ENCODE measurements at places on chromosomes 4 and X.

- DNase-seq, result no peak
Measured at GRCh38 chr4:5478697-5479096, 229.7 kb downstream of the EVC2 start.

GRCh38 chr4:2862528-2862927 lies 18.9 kb downstream of the ADD1 start:
- DNase-seq, result peak; percentile 52

- DNase-seq, result peak; percentile 28
Measured at GRCh38 chr4:107993969-107994368, 4.3 kb downstream of the HADH start.

GRCh38 chr4:19520939-19521520 lies 730.7 kb upstream of the SLIT2 start:
- no peak for DNase-seq

- no peak for DNase-seq
Measured at GRCh38 chr4:167893531-167893930, 198.8 kb upstream of the ANXA10 start.

GRCh38 chr4:88219099-88219498 lies 60.7 kb upstream of the ABCG2 start:
- peak; percentile 79 for DNase-seq

DNA sequence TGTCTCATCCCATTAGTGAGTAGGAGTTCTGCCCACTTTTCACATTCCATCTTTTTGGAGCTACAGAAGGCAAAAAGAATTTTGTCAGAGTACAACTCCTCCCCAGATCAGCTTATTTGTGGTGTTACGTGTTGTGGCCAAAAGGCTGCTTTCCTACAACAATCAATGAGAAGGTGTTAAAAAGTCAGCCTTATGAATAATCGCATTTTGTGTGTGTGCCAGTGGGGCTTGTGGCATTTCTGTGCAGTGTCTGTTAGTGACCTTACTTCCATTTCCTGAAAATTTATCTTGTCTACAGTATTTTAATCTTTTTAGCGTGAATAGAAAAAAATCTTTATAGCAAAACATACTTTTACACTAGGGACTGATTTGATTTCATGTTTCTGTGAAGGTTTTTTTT lies 458.3 kb upstream of the LCORL start:
- no peak for DNase-seq
